ENCODE measurements at places on chromosomes 4 and X. TPM values are rescaled to one million over a fixed set of nuclear protein-coding genes. Genes with fewer than 3 reads are reported as not detected.

HPGDS gene
- 1.4 TPM for total RNA-seq

MID1 gene
- 27.9 TPM for total RNA-seq

NPNT gene
- total RNA-seq, result 26.3 TPM

PAK3 gene
- total RNA-seq, result 0.79 TPM

XAGE2 gene
- total RNA-seq, result not detected

ADH7 gene
- total RNA-seq, result not detected

ETNPPL gene
- total RNA-seq, result not detected

ZMAT1 gene
- 3.1 TPM for total RNA-seq

YIPF7 gene
- total RNA-seq, result not detected

ATP2B3 gene
- total RNA-seq, result not detected

PLP1 gene
- 3.8 TPM for total RNA-seq

MOB1B gene
- total RNA-seq, result 9.3 TPM

PAGE5 gene
- total RNA-seq, result not detected

TEC gene
- total RNA-seq, result 5.1 TPM

PACRGL gene
- 51.2 TPM for total RNA-seq

DNA sequence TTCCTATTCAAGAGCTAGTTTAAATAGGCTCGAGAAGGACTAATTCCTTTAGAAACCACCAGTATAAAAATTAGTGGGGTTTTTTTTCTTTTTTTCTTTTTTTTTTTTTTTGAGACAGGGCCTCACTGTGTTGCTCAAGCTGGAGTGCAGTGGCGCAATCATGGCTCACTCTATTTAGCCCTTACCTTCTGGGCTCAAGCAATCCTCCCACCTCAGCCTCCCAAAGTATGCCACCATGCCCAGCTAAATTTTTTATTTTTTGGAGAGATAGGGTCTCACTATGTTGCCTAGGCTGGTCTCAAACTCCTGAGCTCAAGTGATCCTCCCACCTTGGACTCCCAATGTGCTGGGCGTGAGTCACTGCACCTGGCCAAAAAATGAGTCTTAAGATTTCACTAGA, 52.8 kb downstream of the APOO start:
- no peak for DNase-seq

DNA sequence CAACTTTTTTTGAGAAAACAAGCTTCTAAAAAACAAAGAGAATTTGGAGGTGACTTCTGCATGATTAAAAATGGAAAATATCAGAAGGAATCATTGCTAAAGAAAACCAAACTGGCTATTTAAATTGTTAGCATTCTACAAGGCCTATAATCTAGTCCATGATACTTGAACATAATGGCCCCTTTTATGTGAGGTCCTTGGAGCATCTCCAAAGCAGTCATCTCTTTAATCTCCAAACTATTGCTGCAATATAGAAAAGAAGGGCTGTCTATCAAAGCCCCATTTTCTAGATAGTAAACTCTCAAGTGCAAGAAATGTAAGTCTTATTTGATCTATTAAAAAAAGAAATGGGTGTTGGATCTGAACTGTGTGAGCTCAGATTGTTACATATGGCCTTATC, 615.1 kb downstream of the CENPC start:
- DNase-seq, result no peak

DNA sequence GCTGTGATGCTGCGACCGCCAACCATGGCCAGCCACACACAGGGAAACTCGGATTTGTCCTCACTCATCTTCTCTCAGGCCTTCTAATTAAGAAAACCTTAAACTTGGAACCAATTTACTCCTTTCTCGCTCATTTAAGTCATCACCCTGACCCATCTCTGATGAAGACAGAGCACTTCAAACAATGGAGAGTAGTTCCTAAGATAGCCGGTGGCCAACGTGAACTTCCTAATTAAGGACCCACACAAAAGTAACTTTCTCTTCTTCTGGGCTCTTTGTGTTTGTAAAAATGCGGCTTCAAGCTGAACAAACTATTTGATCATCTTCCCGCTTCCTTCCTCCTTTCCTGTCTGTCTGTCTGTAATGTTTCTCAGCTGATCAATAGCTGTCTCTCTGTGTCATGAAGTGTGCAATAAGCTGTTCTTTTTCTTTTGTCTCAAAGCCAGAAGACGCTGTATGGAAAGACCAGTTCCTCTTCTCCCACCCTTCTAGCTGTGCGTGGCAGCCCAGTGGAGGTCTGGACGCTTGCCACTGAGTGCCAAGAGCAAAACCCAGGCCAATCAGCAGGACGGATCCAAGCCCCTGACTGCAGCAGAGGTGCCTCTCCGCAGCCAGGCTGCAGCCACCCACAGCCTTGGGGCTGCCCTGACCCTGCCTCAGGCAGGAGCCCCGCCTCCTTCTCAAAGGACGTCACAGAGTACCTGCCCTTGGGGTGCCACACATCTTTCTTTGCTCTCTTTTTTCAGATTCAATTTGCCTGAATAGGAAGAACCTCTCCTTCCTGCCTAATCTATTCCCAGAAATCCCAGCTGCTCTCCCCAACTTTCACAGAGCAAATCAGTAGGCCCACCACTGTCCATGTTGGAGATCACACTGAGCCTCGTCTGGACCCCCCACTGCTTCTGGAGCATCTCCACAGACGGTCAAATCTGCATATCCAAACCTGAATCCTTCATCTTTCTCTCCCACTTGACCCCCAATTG, 59.3 kb downstream of the MAML3 start:
- DNase-seq, result peak; percentile 61

DNA sequence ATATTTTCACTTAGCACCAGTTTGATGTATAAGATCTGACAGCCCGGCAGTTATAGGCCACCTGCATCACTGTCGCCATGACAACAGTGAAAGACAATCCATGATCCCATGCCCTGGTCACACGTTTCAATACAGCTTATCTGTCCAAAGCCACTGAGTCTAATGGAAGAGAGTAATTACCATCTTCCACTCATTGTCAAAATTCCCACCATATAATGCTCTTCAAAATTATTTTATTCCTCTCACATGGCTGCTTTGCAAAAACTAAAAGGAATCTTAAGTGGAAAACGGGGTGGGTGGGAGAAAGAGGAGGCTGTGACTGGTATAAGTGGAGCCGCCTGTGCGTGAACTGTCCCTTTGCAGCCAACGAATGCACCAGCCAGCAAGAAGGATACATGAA, 44.2 kb downstream of the MAML3 start:
- DNase-seq, result no peak

DNA sequence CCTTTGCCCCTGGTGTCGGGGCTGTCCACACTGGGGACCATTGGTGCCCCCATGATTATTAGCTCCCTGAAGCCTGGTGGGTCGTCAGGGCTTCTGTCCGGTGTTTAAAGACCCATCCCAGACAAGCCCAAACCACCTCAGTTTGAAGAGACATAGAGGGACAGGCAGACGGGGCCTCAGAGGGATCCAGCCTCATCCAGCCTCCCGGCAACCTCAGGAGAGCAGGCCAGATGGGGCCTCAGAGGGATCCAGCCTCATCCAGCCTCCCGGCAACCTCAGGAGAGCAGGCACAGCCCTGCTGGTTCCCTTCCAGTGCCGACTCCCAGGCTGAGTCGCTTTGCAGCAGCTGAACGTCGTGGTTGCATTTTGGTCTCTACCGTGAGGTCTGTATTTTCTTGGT, 32.1 kb downstream of the PIGG start:
- no peak for DNase-seq

GRCh38 chr4:123587983-123588494, 191.4 kb downstream of the SPRY1 start:
- DNase-seq, result peak; percentile 76

DNA sequence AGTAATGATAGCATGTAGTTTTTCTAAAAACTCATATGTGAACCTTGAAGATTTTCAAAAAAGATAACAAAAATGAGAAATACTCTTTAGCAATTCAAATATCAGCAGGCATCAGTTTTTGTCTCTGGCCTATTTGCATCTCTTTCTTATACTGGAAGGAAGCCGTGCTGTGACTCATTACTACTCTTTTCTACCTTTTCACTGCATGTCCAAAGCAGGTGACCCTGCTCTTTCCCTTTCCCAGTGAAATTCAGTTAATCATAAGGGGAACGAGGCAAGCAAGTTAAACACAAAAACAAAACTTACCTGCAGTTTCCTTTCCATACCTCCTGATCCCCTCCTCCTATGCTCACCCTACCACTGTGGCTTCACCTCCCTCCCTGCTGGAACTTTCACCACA, 9.3 kb downstream of the SPATA4 start:
- DNase-seq, result no peak

DNA sequence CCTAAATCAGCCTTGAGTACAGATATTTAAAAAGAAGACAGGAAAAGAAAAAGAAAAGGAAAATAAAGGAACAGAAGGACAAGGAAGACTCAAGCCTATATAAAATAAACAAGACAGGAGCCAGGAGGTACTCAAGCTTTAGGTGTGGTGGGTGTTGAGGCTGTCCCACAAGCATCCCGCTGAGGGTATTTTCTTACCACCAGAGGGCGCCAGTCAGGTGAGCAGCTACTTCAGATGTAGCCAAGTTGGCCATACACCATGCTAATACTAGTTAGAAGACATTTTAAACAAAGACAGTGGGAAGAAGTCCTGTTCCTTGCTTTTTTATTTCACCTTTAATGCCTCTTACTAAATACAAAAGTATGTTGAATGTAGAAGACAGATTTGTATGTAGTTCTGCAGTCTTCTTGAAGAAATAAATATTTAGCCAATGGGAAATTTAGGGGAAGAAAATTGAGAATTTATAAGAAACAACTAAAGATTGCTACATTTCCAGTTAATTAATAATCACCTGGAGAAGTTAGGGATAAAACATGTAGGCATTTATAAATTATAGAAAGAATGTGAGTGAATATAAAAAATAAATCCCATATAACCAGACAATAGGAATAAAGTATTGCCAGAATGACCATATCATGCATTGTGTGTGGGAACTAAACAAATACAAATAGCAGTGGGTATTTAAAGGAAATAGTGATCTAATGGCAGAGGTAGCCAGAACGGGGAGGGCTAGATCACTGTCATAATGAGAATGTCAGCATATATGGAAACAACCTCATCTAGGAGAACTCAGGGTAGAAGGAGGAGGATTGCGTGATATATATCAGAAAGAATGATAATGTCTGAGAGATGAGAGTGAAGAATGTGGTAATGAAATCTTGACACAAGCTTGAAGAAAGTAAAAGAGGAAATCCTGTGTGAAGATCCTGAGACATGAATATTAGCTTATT, 71.0 kb downstream of the MTHFD2L start:
- peak; percentile 80 for DNase-seq

DNA sequence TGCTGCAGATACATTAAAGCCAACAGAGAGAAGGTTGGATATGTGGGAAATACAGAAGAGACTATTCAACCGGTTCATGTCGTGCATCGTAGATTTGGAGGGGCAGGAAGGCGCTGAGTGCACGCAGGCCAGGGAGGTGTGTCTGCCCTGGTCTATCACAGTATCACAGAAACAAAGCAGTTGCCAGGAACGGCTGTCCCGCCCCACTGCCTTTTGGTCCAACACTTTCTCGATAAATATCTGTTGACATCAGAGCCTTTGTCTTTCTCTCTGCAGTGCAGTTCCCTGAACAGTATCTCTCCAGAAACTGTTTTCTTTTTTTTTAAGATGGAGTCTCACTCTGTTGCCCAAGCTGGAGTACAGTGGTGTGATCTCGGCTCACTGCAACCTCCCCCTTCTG, 151.1 kb upstream of the BCOR start:
- DNase-seq, result no peak

GRCh38 chr4:175813204-175813603, 1.1 kb upstream of the GPM6A start:
- DNase-seq, result no peak

DNA sequence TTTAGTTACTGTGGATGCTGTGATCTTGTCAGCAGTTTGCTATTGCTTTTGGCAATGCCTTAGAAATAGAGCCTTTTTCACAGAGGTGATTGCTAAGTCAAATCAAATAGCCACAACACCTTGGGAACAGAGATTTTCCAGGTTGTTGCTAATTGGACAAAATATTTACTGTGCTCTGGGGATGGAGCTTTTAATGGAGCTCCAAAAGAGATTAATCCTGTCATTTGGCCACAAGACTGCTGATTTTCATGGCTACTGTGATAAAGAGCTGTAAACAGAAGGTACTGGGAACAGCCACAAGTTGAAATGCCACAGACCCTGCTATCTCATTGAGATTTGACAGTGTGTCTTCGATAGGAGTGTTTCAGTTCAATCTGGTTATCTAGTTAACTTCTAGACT, 1715.2 kb upstream of the ADGRL3 start:
- no peak for DNase-seq

DNA sequence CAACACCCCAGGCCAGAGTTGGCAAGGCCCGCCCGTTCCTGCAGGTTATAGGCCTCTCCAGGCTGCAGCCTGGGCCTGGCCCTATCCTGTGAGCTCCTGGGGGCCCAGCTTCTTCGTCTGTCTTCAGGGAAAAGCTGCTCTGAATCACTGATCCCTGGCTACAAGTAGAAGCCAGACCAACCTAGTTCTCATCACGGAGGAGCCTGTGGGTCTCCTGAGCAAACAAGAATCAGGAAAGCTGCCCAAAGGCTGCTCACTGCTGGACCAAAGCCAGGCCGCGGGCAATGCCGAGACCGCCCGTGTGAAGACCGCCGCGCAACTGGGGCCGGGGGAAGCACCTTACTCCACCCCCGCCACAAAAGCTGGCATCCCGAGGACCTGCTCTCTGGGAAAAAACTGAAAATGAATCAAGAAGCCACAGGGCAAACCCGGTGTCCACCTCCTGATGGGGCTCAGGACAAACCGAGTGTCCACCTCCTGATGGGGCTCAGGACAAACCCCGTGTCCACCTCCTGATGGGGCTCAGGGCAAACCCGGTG, 12.8 kb downstream of the CTBP1 start:
- DNase-seq, result no peak

- no peak for DNase-seq
Measured at GRCh38 chr4:108345862-108346817, 177.4 kb upstream of the LEF1 start.

GRCh38 chr4:44186096-44186849, 262.3 kb downstream of the KCTD8 start:
- no peak for DNase-seq
